ENCODE measurements at places on chromosomes 3 and 15.

- DNase-seq: no peak
Measured at GRCh38 chr3:53939813-53940212, 48.2 kb upstream of the SELENOK start.

GRCh38 chr3:187763850-187764648, 18.8 kb upstream of the BCL6 start:
- no peak for DNase-seq

DNA sequence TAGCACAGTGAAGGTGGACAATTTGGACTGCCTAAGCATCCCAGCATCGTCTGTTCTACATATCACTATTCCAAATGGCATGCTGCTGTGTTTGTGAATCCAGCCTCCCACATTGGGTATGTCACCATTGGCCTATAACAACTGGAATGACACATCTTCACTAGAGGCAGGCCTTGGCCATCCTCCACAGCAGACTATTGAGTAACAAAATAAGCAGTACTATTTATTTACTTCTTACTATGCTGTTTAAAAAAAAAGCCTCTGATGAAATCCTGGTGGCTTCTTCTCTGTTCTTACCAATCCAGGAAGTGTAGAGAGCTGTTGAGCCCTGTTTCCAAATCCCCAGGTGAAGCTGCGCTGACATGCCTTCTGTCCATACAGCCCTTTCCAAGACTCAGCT, 30.6 kb upstream of the CERS3 start:
- DNase-seq: no peak

DNA sequence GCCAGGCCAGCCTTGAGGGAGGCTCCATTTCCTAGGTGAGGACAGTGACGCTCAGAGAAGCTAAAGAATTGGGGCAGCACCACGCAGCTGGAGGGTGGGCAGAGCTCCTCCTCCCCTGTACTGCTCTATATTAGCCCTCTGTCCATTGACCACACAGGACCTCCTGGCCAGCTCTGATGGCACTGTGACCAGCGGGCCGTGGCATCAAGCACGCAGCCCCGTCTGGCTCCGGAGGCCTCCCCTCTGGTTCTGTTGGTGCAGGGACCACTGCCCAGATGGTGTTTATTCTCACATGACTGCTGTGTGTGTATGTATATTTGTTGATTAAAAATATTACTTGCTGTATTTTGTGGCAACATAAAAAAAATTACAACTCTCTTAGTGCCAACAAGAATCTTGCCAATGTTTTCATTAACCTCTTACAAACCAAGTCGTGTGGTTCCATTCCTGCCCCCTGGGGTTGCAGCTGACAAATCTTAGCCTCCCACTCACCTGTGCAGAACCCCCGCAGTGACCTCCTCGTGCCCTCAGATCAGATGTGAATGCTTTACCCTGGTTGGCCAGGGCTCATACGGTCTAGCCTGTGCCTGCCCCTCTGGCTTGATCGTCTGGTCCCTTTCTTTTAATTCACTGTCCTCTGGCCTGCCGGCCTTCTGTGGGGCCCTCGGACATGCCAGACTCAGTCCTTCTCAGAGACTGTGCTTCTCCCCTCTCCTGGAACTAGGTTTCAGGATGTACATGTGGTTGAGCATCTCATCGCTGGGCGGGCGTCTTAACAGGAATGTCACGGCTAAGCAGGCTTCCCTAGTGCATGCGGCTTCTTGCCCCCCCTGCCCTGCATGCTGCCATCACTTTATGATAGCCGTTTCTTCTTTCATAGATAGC, 14.8 kb downstream of the CHCHD6 start:
- DNase-seq: no peak

GRCh38 chr3:172397716-172398405, 50.4 kb downstream of the GHSR start:
- no peak for DNase-seq

- DNase-seq: no peak
Measured at GRCh38 chr3:187079090-187080022, 59.9 kb downstream of the RPL39L start.

- DNase-seq: no peak
Measured at GRCh38 chr3:41200669-41201021, 1.3 kb downstream of the CTNNB1 start.

GRCh38 chr3:157075693-157076420, 84.1 kb downstream of the CCNL1 start:
- DNase-seq: no peak

DNA sequence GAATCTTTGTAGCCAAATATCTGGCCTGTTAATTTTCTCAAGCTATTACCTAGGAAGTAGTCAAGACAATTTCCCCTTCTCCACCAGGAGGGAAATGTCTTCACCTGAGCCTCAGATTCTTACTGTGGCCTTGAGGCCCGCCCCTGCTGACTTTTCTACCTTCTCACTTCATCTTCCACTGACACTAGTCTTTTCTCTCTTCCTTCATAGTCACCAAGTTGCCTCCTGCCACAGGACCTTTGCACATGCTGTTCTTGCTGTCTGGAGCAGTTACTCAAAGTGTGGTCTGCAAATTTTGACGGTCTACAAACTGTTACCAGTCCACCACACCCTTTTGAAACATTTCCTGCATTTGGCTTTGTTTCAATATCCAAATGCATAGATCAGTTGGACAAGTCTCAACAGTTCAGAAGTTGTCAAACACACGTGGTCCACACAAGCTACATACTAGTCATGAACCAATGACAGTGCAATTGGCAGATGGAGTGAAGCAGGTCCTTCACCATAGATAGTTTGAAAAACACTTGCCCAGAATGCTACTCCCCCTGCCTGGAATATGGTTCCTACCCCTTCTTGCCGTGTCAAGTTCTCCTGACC, 100.5 kb downstream of the OSBPL10 start:
- DNase-seq: no peak

GRCh38 chr3:187025254-187025655, 94.9 kb downstream of the ST6GAL1 start:
- DNase-seq: peak; percentile 24

- no peak for DNase-seq
Measured at GRCh38 chr3:7401418-7401817, 540.5 kb downstream of the GRM7 start.

DNA sequence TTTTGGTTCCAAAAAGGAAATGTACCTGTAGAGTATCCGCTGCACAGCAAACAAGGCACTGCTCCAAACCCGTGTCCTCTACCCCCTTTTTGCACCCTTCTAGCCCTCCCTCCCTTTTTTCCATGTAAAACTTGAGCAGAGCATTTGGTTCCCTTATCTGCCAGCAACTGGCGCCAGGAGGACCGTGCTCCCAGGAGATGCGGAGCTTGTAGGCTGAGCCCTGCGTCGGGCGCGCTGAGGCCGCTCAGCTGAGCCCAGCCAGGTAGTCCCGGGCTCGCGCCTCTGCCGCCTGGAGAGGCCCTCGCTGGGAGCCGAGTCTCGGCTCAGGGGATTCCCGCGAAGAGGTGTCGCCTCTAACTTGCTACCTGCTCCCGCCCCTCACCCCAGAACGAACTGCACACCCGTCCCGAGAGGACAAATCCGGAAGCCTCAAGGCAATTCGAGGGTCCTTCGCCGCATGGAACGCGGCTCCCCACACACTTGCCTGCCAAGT, 575 bp downstream of the TRPM7 start:
- DNase-seq: peak; percentile 39

GRCh38 chr3:14853271-14853951, 34.6 kb downstream of the FGD5 start:
- no peak for DNase-seq

DNA sequence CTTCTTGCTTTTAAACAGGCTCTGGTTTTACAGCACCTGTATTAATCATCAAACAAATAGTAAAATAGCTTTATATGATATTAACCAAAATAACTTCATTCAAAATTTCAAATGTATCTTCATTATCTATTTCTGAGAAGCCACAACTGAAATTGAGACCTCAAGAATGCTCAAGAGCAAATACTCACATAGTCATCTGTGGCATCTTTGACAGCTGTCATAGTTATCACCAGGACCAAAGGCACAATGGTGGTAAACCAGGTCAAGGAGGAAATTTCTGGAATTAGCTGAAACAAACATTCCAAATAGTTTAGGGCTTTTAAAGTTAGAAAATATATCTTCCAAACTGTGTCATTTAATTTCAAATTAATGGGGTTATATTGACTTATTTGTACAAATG, 74.6 kb downstream of the ATP8B4 start:
- DNase-seq: no peak

DNA sequence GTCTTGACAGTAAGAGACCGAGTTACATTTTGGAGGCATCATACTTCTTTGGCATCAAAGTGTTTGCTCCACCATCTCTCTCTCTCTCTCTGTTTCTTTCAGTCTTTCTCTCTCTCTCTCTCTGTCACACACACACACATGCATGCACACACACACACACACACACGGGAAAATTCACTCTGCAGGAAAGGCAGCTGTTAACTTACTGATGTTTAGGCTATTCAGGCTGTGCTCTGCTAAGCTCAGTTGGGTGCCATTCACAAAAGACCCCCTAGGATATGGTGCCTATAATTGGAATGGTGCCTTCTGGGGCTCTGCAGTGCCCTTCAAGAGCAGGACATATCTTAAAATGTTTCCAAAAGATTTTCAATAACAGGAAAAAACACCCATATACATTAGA, 78.2 kb downstream of the KCNH8 start:
- no peak for DNase-seq

GRCh38 chr3:71859123-71859519, 74.2 kb upstream of the PROK2 start:
- no peak for DNase-seq

- peak; percentile 6 for DNase-seq
Measured at GRCh38 chr3:105367063-105367405, 325 bp downstream of the ALCAM start.

- DNase-seq: no peak
Measured at GRCh38 chr15:74613089-74613952, 2.3 kb upstream of the CLK3 start.

GRCh38 chr15:83816124-83816883, 162.4 kb downstream of the ADAMTSL3 start:
- DNase-seq: no peak

DNA sequence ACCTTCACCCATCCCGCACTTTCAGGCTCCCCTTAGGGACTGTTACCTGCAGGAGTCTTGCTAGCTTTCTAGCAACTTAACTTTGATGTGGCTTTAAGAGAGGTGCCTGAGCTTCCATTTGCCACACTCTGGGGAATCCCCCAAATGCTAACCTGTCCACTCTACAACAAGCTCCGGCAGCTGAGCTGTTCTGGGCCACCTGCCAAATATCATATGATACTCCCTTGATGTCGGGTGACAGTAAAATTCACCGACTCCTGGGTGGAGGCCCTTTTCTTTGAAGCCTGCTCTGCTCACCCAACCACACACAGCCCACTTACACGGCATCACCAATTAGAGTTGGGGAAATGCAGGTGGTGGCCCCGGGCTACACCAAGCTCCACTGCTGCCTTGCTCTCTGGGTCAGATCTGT, 38.0 kb upstream of the XCR1 start:
- peak; percentile 68 for DNase-seq

GRCh38 chr15:65058394-65059368, 9.1 kb downstream of the RASL12 start:
- DNase-seq: no peak

- no peak for DNase-seq
Measured at GRCh38 chr3:61943975-61944374, 382.6 kb downstream of the PTPRG start.

GRCh38 chr3:89506462-89507103, 399.2 kb downstream of the EPHA3 start:
- DNase-seq: no peak

DNA sequence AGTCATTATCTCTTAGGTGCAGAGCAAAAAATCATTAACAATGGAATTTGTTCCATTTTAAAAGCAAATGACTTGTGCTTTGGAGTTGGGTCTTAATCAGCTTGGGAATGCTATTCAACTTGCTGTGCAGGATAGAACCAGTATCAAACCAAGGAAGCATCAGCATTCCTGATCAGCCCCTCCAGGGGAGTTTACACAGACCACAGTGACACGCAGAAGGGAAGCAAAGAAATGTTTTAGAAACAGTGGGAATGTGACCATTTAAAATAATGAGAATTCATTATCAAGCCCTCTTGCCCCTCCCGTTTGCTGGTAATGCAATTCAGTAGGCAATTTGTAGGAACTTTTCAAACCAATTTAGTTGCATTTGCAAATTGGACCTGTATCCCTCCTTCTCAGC, 155.1 kb downstream of the LRTM1 start:
- DNase-seq: no peak

GRCh38 chr15:42065468-42065867, 28.9 kb downstream of the PLA2G4D start:
- DNase-seq: no peak

DNA sequence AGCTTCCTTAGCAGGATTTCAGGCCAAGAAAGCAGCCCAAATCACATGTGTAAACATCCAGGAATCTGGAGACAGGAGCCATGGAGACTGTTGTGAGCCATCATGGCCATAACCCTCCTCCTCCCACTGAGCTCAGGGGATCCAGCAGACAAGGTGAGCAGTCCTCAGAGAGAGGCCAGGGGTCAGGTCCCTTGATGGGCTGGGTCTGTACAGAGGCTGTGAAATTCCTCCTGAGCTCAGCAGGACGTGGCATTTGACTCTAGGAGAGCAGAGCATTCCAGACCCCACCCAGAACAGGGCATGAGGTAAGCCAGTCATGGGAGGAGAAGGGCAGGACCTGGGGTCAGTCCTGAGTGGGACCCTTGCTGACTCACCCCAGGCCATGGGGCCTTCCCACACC, 67.0 kb upstream of the ACAN start:
- no peak for DNase-seq

GRCh38 chr3:134931045-134931785, 136.2 kb downstream of the EPHB1 start:
- DNase-seq: no peak

DNA sequence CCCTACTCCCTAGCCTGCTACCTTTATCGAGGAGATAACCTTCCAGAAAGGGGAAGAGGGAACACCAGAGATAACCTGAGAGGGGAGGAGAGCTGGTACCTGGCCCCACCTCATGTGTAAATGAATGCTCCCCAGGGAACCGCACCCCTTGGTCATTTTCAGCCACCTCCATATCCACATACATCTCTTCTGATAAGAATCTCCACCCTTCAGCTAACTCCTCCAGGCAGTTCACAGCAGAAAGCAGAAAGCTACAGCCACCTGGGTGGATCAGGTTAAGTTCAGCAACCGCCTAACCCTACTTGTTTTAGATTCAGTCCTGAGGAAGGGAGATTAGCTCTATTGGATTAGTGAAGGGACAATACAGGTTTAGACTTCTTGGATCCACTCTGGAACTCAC, 38.0 kb upstream of the TIMP4 start:
- DNase-seq: no peak

- DNase-seq: no peak
Measured at GRCh38 chr15:86054338-86054737, 25.3 kb upstream of the AGBL1 start.

DNA sequence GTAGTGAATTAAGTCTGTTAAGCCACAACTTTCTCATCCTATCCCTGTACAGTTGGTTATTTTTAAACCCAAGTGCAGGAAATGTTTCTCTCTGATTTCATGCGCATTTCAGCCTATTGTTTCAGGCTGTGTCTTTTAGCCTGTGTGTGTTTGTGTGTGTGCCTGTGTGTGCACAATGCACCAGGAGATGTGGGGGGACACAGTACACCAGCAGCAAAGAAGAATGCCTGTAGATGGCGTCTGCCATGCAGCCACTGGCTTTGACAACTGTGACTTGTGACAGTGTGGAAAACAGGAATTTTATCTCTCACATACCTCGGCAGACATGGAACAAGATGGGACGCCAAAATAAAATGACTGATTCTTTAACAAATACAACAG, 43.6 kb upstream of the PLXNA1 start:
- no peak for DNase-seq

Measured in stimulated activated CD4-positive, alpha-beta T cell treated with anti-CD3 and anti-CD28 coated beads, Interleukin-15, amount 100 ng/mL, for 1 hour (primary cell).